Right ventricle myocardium inferior (tissue), 1 donor: ENCODE measurements at places on chromosomes 1 and 21.

DNA sequence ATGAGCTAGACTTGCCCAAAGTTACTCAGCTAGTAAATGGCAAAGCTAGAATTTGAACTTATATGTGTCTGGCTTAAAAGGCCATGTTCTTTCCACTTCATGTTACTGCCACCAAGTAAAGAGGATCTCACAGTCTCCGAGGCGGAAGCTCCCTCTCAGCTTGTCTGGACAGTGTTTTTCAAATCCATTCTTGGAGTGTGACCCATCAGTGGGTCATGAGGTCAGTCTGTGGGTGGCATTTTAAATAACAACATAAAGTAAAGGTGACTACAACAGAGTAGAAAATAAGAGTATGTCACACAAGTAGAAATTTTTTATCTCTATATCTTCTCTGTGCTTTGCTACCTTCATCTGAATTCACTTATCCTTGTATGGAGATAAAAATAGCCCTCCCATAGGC, 3.2 kb upstream of the HMGB4 start:
- no peak for DNase-seq

DNA sequence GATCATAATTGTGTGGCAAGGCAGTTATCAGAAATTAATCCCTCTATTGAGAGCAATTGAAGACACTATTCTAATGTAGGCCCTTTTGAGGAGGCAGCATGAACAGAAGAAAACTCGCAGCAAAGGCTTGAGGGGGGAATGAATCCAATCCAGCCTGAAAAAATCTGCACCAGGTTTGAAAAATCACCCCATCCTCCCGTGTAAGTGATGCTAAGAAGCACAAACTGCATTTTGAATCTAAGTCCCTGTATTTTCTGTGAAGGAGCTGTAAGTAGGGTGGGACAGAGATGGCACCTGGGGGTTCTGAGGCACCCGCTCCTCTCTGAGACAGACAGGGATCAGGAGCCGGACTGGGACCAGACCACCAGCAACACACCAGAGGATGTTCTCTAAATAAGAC, at the start of gene CRB1:
CRB1 (plus strand) TSS at position 241 of the 400 bp plus-strand sequence. CDS start 161 bp downstream, outside the sequence.
- no peak for DNase-seq

DNA sequence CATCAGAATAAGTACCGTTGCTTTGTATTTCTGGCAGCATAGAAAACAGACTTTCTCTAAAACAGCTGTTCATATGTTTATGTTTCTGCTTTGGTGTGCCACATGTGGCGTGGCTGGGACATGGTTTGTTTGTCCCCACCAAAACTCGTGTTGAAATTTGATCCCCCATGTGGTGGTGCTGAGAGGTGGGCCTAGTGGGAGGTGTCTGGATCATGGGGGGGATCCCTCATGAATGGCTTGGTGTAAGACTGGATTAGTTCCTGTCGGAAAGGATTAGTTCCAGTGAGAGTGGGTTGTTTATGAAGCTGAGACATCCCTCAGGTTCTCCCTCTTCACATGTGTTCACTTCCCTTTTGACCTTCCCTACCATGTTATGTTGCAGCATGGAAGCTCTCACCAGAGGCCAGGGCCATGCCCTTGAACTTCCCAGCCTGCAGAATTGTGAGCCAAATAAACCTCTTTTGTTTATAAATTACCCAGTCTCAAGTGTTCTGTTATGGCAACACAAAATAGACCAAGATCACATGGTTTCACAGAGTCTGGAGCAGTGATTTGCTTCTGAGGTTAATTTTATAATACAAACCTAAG, 17.9 kb upstream of the H3-3A start:
- DNase-seq: no peak

DNA sequence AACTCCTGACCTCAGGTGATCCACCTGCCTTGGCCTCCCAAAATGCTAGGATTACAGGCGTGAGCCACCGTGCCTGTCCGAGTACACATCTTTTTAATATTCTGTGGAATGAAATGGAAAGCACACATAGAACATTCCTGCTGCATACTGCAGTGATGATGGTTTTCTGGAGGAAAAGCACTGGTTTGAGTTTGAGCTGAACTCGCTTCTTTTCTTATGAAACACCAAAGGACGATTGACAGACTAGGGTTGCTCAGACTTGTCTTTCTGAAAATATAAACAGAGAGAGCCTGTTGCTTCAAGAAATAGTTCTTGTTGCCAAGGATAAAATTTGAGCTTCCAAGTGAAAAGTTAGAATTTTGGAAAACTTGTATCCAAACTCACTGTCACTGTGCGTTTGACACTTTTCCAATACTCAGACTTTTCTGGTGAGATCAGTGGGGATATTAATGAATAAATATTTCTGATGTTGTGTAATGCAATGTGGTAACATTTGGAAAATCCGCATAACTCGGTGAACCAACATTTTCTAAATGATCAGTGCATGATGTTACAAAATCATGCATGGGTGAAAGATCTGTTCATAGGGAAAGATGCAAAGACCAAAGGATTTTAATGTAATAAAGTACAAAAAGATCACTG, 15.0 kb upstream of the ERMAP start:
- DNase-seq: no peak

DNA sequence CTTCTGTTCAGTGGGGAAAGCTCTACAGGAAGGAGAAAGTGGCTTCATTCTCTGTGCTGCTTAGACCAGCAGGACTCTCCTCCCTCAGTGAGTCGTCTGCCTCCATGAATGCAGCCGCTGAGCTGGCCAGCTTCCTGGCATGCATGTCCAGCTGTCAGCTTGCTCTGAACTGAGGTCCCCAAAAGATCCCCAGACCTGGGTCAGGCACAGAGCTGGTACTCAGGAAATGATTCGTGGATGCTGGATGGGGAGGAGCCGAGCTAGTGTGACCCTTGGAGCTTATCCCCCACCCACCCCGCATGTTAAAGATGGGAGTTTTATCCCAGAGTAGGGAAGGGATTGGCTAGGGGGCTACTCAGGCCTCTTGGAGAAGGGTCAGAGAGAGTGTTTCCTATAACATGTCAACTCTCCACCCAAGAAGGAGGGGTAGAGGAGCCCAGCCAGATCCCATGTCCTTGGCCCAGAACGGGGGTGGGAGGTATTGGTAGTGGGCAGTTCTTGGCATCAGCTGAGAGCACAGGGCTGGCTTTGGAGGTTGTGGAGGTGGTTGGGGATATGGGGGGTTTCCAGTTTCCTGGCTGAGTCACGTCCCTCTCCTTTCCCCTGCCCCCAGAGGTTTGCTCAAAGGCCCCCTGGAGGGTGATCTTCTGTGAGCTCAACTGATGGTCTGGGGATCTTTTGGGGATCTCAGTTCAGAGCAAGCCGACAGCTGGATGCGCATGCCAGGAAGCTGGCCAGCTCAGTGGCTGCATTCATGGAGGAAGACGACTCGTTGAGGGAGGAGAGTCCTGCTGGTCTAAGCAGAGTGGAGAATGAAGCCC, 110.1 kb downstream of the FOXD2 start:
- no peak for DNase-seq

DNA sequence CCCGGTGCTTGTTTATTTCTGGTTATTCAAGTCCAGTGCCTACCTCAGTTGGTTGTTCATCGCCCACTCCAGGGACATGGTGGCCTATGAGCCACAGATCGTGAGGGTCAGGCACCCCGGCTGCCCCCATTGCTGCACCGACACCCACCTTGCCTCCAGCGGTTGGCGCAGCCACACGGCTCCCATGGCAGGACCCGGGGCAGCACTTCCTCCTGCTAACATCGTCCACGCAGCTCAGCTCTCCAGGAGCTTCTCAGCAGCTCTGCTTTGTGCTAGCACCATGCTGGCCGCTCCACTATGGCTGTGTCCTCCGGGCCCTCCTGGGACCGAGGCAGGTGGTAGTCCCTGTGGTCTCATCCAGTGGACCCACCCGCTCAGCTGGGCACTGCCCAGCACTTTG, 13.9 kb upstream of the PRKCZ start:
- DNase-seq: no peak

DNA sequence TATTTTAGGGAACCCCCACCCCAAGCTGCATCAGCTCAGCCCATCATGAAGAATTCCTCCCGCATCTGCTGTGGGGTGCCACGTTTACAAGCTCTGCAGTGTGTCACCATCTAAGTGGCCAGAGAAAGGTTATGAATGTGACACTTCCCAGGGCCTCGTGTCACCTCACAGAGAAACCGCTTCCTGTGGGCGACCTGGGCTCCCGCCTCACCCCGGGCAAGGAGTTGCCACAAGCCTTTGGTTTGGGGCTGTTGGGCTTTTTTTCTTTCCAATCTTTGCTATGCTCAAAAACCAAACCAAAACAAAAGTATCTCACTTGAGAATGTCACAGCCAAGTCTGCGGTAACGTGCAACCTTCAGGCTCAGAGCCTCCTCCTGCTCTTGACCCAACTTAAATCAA, 82.1 kb upstream of the ARHGEF16 start:
- peak; percentile 9 for DNase-seq

GRCh38 chr1:215459136-215459535, 108.0 kb upstream of the KCTD3 start:
- DNase-seq: no peak

- no peak for DNase-seq
Measured at GRCh38 chr1:109733236-109733870, 7.5 kb downstream of the GSTM3 start.

DNA sequence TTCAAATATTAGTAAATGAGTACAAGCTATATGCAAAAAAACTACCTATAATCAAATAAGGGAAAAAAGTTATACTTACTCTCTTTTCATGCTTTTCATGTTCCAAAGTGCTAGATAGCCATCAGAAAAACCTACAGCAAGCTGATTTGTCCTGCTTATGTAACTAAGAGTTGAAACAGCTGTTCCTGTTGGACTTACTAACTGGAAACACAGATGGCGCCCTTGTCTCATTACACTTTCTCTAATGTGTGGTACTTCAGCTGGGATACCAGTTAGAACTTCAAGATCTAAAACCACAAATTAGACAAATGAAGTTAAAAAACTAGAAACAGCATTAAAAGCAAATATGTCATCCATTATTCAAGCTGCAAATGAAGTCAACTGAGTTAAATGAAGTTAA, 24.3 kb downstream of the AHCTF1 start:
- DNase-seq: no peak

DNA sequence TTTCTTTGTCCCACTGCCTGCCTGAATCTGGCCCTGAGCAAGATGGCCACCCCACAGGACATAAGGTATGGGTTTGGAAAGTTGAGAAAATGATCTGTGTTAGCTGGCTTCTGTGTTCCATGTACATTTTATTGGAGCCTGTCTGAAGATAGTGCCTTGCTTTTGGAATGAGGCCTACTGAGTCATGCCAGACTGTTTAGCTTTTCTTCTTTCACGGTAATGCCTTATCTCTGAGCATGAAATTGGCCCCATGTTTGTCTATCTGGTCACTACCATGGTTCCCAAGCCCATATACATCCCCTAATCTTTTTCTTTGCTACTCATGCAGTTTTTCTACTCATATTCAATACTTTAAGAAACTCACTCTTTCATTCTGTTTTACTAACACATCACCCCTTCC, 85.1 kb upstream of the LMO4 start:
- DNase-seq: no peak
